ENCODE measurements at places on chromosomes 3 and 15. TPM values are rescaled to one million over a fixed set of nuclear protein-coding genes. Genes with fewer than 3 reads are reported as not detected.

GRCh38 chr3:126827121-126827520 is 123.1 kb downstream of the CHCHD6 start:
- no peaks in the 10 kb centered on the region for H3K4me1 ChIP-seq
- H3K27ac ChIP-seq: no peak overlapping the region
- no peak overlapping the region for H3K4me3 ChIP-seq
- no peaks in the 10 kb centered on the region for H3K27me3 ChIP-seq
- no peaks in the 10 kb centered on the region for H3K36me3 ChIP-seq

- H3K27me3 ChIP-seq: no peaks in the 10 kb centered on the region
- H3K36me3 ChIP-seq: peaks cover 9% of the 10 kb centered on the region
- H3K4me3 ChIP-seq: no peak overlapping the region
- no peak for DNase-seq
- no peak overlapping the region for H3K27ac ChIP-seq
- H3K4me1 ChIP-seq: no peaks in the 10 kb centered on the region
Observed at GRCh38 chr15:96253006-96253747, 77.3 kb upstream of the NR2F2 start.

DNA sequence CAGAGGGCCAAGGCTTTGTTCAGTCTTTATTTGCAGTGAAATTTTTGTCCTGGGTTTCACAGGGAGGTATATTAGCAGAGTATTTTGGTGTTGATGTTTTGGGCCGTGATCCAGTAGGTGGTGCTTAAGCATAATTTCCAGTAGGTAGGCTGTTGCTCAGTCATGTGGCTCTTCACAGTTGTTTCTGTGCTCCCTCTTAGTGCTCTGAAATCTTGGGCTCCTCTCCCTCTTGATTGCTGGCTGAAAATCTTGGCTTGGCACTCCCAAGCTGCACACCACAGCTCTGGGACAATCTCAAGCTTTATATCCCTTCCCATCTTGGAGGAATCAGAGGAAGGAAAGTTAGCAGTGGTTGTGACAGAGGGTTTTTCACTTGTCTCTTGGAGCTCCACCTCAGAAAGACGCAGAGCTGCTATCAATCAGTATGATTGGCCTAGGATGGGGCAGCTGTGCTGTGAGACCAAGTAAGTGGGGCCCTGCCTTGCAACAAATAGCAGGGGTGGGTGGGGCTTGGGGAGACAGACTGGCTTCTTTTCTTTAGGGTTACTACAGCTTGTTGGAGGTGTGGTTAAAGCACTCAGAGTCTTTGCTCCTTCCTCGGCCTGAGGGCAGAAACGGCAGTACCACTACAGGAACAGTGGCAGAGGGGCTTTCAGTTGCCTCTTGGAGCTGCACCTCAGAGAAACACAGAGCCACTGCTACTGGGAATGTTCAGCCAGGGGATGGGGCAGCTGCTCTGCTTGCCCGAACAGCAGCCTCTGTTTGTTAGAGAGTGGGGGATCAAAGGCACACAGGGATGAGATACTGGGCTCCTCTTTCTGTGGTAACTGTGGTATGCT is 627.0 kb downstream of the SI start:
- H3K27ac ChIP-seq: peak overlapping the region; percentile 53
- no peaks in the 10 kb centered on the region for H3K27me3 ChIP-seq
- H3K4me3 ChIP-seq: no peak overlapping the region
- H3K4me1 ChIP-seq: no peaks in the 10 kb centered on the region
- H3K36me3 ChIP-seq: no peaks in the 10 kb centered on the region

- DNase-seq: no peak
- H3K27ac ChIP-seq: no peak overlapping the region
- no peak overlapping the region for H3K4me3 ChIP-seq
- peaks cover 9% of the 10 kb centered on the region for H3K4me1 ChIP-seq
- H3K27me3 ChIP-seq: no peaks in the 10 kb centered on the region
Observed at GRCh38 chr15:43439268-43439667, 53.7 kb downstream of the TP53BP1 start.

- H3K36me3 ChIP-seq: no peaks in the 10 kb centered on the region
- DNase-seq: no peak
- no peak overlapping the region for H3K27ac ChIP-seq
- H3K27me3 ChIP-seq: no peaks in the 10 kb centered on the region
- no peak overlapping the region for H3K4me3 ChIP-seq
- peaks cover 10% of the 10 kb centered on the region for H3K4me1 ChIP-seq
Observed at GRCh38 chr3:72727172-72727571, 121.1 kb downstream of the SHQ1 start.

- no peaks in the 10 kb centered on the region for H3K4me1 ChIP-seq
- H3K36me3 ChIP-seq: no peaks in the 10 kb centered on the region
- no peak overlapping the region for H3K27ac ChIP-seq
- no peaks in the 10 kb centered on the region for H3K27me3 ChIP-seq
- DNase-seq: no peak
Observed at GRCh38 chr3:119782460-119782859, 559 bp downstream of the NR1I2 start.

DNA sequence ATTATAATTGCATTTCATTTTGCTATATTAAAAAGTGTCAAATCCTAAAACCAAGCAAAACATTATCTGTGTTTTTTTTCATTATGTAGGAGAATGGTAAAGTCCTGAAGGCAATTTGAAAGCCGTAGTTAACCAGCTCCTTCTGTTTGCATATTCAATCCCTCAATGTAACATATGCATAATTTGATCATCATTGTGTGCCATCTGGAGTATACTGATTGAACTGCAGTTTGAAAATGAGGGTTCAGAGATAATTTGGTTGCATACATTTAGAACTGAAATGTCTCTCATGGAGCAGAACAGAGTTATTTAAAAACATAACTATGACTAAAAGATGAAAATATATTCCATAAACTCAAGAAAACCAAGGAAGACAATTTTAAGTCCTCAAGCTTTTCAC is 518.6 kb downstream of the GBE1 start:
- H3K27ac ChIP-seq: no peak overlapping the region
- H3K4me3 ChIP-seq: no peak overlapping the region
- DNase-seq: no peak
- no peaks in the 10 kb centered on the region for H3K36me3 ChIP-seq
- H3K27me3 ChIP-seq: no peaks in the 10 kb centered on the region

DNA sequence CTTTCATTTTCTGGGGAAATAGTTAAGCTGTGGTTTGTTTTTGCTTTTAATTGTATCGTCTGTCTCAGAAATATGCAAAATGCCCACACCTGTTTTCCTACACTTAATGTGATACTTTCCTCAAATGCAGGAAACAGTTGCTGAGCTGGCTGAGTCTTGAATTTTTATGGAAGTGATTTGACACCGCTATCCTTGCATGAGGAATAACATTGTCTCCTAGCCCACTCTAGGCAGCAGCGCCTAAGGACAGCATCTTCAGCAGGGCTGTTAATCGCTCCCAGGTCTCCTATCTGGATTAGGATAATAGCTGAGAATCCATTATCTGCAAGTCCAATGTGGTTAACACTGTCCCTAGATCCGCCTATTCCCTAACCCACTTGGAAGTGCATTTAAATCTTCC is 132.6 kb upstream of the NR2E3 start:
- no peaks in the 10 kb centered on the region for H3K36me3 ChIP-seq
- no peaks in the 10 kb centered on the region for H3K27me3 ChIP-seq
- DNase-seq: no peak
- H3K4me1 ChIP-seq: peaks cover 16% of the 10 kb centered on the region
- no peak overlapping the region for H3K27ac ChIP-seq

DNA sequence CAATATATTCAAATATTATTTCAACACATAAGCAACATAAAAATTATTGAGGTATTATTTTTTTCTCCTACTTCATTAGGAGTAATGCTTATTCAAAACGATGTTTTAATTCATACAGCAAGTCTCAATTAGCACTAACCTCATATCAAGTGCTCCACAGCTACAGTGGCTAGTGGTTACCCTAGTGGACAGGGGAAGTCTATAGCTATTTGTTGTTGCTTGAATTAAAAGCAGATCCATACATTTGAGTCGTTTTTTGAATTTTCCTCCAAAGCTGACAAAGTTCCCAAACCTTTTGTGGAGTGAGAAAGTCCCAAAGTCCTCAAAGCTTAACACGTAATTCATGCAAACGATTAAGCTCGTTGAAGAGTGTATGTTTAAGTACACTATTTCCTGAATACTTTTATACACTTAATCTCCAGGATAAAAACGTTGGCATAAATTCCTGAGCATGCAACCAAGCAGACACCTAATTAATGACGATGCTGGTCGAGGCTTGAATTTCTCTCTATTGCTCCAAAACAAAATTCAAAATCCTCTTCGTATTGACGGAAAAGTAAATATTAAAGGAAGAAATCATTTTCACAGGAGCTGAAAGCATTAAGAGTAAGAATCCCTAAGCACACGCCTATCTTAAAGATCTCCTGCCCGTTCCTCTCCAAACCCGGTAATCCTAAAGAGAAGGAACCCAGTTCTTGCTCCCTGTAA is 985 bp downstream of the VPS13C start:
- no peak for DNase-seq
- peak overlapping the region; percentile 90 for H3K4me3 ChIP-seq
- H3K36me3 ChIP-seq: no peaks in the 10 kb centered on the region
- H3K27ac ChIP-seq: peak overlapping the region; percentile 90
- H3K27me3 ChIP-seq: no peaks in the 10 kb centered on the region
- H3K4me1 ChIP-seq: peaks cover 2% of the 10 kb centered on the region

DNA sequence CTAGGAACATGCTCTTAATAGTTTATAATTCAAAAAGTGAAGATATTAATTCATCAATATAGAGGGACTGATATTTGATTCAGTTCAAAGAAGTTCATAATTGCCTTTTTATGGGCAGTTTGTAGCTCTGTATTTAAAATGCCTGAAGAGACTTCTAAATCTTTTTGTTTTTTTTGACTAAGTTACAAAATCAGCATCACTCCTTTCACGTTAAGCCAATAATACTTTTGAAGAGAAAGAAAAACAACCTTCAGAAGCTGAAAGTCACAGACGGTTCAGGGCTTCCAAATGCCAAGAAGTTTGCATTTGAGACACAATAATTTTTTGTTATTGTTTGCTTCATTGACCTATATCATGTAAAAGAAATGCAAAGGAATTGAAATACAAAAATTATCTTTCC is 394.6 kb upstream of the NR2F2 start:
- H3K27me3 ChIP-seq: no peaks in the 10 kb centered on the region
- no peak overlapping the region for H3K4me3 ChIP-seq
- H3K36me3 ChIP-seq: no peaks in the 10 kb centered on the region
- H3K4me1 ChIP-seq: no peaks in the 10 kb centered on the region
- H3K27ac ChIP-seq: no peak overlapping the region

- peaks cover 50% of the 10 kb centered on the region for H3K4me1 ChIP-seq
- DNase-seq: no peak
- no peak overlapping the region for H3K4me3 ChIP-seq
Observed at GRCh38 chr3:124144035-124144814, 152.3 kb upstream of the ROPN1 start.

DNA sequence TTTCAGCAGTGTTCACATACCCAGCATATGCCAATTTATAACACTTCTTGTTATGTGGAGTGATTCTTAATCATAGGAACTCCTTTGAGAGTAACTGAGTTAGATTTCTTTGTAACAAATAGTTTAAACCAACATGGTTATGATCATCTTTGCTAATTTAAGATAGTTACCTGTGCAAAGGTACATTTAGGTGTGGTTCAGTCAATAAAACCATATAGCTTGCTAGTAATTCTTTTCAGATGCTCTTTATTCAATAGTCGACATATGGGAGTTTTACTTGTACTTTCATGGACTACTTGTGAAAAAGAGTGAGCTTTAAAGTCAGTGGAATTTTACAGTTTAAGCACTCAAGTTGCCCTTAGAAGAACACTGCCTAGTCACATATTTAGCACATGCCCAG is 5.2 kb downstream of the DNAJC13 start:
- DNase-seq: no peak
- H3K27ac ChIP-seq: no peak overlapping the region
- no peak overlapping the region for H3K4me3 ChIP-seq
- H3K27me3 ChIP-seq: no peaks in the 10 kb centered on the region
- H3K36me3 ChIP-seq: no peaks in the 10 kb centered on the region

DNA sequence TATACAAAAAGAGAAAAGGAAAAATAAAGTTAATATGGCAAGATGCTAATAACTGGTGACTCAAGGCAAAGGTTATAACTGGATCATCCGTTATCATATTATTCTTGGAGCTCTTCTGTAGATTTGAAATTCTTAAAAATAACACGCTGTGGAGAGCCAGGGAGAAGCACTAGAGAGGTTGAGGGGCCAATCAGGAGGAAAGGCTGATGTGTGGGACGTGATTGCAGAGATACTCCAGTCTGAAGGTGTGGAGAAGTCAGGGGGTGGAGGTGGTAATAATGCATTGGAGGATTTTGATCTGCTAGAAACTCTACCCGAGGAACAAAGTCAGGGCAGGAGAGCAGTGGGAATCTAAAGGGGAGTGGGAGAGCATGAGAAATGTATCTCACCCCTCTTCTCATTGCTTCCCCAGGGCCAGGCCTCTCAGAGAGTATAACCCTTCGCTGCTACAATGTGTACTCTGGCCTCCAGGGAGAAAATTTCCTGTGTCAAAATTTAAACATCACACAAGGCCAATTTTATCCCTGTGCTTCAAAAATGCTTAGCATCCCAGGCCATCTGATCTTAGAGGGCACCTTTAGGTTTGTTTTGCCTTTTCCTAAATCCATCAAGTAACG is 211.5 kb upstream of the SEMA6D start:
- H3K36me3 ChIP-seq: no peaks in the 10 kb centered on the region
- peak overlapping the region; percentile 60 for H3K27ac ChIP-seq
- DNase-seq: no peak

DNA sequence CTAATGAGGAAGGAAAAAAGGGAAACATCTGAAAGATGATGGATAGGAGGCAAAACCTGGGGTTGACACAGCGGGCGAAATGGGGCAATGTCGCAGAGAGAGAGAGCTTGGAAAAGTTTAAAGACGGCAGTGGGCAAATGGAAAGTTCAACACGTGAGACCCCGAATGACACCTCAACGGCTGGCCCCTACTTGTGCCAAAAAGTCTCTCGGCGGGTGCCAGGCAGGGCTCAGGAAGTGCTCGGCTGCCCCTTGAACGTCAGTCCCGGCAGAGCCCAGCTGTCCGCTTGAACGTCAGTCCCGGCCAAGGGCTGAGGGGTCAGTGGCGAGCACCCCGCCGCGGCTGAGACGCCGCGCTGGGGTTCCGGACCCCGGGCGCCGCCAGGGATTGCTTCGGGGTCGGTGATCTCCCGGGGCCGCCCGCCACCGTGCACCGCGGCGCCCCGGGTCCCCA is 658 bp downstream of the EOGT start:
- H3K27me3 ChIP-seq: no peaks in the 10 kb centered on the region
- DNase-seq: peak; percentile 85
- H3K4me3 ChIP-seq: peak overlapping the region; percentile 77
- peak overlapping the region; percentile 99 for H3K27ac ChIP-seq

The CPN2 gene
- not detected for total RNA-seq

The CYP1A2 gene
- not detected for total RNA-seq

The EID1 gene
- total RNA-seq: 247 TPM

The OR5K2 gene
- not detected for total RNA-seq

The EXD1 gene
- not detected for total RNA-seq

Data from ascending aorta (tissue), 2 donors.